ENCODE measurements at places on chromosomes 4 and X.

DNA sequence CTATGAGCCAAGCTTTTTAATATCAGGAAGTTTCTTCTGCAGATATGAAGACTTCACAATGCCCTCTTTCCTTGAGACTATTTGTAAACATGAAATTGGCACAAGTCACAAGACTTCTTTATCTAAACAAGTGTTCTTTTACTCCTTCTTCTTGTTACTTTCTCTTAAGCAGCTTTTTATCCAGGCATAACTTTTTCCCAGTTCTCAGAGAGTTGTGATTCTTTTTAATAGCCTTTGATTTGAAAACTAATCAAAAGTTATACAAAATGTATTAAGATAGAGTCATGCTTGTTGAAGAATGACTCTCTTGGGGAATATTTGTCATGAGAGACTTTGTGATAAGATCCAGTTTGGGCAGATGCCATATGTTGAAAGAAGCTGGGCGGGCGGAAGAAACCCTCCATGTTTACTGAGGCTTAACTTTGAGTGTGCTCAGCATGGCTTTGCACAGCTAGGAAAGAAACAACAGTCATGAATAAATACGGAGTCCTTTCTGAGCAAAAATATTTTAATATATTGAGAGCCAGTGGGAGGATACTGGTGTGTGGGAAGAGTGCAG is 39.3 kb downstream of the SYTL5 start:
- DNase-seq, result no peak

DNA sequence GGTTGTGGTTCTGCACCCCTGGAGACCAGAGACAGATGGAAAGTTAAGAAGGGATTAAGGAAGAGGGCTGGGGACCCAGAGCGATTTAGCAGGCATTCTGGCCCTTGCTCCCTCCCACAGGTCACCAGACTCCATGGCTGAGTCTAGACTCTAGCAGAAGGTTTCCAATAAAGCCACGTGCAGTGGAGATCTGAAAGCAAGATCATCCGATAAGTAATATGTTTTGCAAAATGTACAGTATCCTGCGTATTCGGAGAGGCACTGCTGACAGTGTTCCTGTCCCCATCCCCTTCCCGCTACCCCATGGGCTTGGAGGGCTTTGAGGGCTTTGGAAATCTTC is 531 bp upstream of the GPRIN3 start:
- no peak for DNase-seq

DNA sequence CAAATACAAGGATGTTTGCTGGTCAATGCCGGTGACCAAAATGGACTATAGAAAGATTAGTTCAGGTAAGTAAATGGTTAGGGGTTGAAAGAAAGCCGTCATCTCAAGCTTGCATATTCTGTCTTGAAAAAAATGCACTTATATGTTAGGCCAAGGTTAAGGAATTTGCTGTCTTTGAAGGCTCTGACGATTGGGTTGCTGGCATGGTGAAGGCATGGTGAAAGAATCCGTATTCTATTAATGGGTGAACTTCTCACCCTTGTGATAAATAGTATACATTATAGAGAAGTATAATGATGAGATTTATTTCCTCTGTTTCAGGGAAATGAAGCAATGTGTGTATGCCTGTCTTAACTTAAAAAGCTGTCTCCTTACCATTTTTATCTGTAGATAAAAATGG is 132.6 kb downstream of the ADGRL3 start:
- no peak for DNase-seq

DNA sequence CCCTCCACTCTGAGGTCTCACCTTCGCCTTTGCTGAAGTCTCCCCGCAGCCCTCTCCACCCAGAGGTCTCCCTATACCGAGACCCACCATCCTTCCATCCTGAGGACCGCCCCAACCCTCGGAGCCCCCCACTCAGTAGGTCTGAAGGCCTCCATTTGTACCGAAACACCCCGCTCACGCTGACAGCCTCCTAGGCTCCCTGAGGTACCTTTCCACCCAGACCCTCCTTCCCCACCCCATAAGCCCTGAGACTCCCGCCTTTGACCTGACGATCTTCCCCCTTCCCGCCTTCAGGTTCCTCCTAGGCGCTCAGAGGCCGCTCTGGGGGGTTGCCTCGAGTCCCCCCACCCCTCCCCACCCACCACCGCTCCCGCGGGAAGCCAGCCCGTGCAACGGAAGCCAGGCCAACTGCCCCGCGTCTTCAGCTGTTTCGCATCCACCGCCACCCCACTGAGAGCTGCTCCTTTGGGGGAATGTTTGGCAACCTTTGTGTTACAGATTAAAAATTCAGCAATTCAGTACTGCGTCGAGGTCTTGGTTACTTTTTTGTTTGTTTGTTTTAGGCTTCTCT is 5.0 kb downstream of the SOD3 start:
- no peak for DNase-seq

GRCh38 chr4:123825596-123826291 is 429.1 kb downstream of the SPRY1 start:
- DNase-seq, result no peak

GRCh38 chr4:17681281-17682221 is 67.1 kb downstream of the MED28 start:
- DNase-seq, result no peak

DNA sequence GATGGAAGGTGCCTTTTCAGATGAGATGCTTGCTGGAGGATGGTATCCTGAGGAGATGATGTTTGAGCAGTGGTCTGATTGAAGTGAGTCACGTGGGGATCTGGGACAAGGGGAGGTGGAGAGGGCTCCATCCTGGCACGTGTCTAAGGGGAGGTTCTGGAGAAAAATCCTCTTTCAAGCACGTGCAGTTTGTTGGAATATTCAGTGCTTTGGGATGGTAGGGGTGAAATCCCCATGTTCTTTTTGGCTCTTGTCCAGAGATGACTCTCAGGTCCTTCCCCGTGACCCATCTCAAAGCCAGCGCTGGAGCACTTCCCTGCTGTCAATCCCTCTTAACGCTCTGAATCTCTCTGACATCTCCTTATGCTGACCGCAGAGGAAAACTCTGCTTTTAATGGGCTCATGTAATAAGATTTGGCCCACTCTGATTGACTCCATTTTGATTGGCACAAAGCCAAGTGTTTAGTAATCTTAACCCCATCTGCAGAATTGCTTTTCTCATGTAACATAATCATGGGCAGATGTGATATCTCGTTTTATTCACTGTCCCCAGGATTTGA is 10.8 kb upstream of the KLKB1 start:
- no peak for DNase-seq

- peak; percentile 3 for DNase-seq
These were observed 95.8 kb downstream of the MGST2 start for GRCh38 chr4:139761461-139761860.

- no peak for DNase-seq
These were observed 106.0 kb downstream of the GPR143 start for GRCh38 chrX:9659571-9660195.

GRCh38 chr4:32196950-32197688 is 1477.0 kb downstream of the PCDH7 start:
- no peak for DNase-seq

DNA sequence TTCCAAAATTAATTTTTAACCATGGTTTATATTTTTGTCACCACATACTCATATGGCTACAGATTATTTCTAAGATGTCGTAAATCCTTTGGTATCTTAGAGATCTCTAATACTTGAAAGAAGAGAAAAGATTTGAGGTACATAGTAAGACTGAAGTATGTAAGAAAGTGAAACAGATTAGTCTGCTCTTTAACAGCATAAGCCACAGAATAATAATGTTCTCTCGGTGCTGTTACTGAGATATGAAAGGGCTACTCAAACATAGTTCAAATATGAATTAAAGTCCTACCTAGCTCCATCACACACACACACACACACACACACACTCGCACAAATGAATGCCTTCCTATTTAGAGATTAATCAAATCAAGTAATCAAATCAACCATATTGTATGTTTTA is 274.1 kb upstream of the PCDH18 start:
- no peak for DNase-seq

GRCh38 chr4:88242144-88242543 is 42.2 kb downstream of the PPM1K start:
- no peak for DNase-seq

GRCh38 chrX:101485212-101485949 is at the start of gene ARMCX4:
Gene ARMCX4 (plus strand): TSS chrX:101485456. CDS start chrX:101488590, 3,134 bp downstream.
- no peak for DNase-seq

- no peak for DNase-seq
These were observed 124.5 kb upstream of the PLAC1 start for GRCh38 chrX:134782796-134783195.

DNA sequence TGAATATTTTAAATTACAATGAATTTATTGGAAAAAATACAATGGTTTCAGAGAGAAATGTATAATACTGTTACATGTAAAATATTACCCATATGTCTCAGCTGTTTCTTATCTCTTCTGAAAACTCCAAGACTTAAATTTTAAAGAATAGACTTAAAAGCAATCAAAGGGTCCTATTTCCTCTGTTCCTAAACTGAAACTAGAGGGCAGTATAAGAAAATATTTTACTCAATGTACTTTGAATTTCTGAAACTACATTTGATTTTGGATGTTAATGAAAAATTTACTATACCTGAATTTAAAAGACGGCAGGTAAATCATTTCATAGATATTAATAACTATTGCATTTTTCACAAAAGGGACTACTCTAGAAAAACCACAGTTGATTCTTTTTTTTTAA is 200.2 kb downstream of the LRBA start:
- DNase-seq, result no peak

DNA sequence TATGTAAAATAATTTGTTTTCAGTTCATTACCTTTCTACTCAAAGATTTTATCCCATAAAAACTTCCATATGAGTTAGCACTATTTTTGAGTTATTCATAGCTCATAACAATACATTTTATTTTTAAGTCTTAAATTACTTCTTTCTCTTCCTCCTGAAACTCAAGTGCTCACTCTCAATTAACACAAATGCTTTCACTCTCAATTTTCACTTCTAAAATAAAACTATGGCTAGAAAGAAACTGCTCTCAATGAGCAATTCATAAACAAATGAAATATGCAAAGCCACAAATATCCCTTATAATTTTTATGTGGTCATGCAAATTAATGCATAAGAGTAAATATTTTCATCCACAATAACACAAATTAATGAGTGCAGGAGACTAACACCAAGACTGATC is 38.8 kb downstream of the MAML3 start:
- DNase-seq, result no peak

- DNase-seq, result no peak
These were observed 19.9 kb downstream of the DCHS2 start for GRCh38 chr4:154471526-154472331.

GRCh38 chr4:92305148-92305877 is 1.5 kb downstream of the GRID2 start:
- DNase-seq, result no peak

DNA sequence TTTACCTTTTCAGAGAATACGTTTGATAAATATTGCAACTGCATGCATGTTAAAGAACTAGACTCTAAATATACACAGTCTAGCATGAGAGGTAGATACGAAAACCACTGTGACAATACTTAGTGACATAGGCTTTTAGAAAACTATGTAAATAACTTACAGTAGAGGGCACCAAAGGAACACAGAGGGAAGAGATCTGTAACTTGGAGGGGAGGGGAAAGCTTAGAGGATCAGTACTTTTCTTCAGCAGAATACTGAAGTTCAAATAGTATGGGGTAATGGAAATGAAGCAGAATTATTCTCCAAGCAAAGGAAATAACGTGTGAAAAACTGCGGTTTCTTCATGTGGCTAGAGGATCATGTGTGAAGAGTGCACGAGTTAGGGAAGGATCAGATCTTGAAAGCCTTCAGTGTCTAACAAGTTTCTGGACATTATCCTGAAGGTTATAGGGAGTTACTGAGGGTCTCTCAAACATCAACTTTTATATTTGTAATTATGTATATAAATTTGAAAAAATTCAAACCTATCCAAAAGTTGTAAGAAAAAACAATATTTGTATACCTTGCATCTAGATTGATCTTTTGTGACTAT is 264.3 kb downstream of the NPFFR2 start:
- peak; percentile 17 for DNase-seq

GRCh38 chr4:144715230-144715629 is 69.3 kb downstream of the HHIP start:
- no peak for DNase-seq

DNA sequence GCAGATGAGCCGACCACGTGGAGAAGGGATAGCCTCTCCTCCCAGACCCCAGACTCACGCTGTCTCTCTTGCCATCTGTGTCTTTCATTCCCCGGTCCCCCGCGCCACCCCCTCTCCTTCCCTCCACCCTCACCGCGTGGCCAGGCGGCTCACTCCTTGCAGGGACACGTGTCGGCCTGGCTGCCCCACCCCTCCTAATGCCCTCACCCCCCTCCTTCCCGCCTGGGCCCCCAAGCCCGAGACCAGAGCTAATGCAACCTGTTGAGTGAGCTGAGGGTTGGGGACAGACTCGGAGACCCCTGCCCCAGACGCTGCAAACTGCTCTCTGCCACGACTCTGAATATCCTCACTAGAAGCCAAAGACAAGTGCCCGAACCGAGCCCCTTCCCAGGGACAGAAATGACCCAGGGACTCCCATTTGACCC is 1.8 kb downstream of the SLC38A5 start:
- DNase-seq, result peak; percentile 60

- peak; percentile 75 for DNase-seq
These were observed 2.7 kb upstream of the ACOT9 start for GRCh38 chrX:23745786-23746185.

DNA sequence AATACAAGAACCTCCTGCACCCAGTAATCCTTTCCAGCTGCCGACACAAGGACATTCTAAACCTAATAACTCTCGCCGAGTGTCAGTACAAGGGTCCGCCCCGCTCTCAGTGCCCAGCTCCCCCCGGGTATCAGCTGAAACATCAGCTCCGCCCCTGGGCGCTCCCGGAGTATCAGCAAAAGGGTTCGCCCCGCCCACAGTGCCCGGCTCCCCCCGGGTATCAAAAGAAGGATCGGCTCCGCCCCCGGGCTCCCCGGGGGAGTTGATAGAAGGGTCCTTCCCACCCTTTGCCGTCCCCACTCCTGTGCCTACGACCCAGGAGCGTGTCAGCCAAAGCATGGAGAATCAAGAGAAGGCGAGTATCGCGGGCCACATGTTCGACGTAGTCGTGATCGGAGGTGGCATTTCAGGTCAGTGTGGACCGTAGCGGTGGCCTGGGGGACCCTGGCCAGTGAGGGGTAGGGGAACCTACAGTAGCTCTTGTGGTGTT is at the start of gene MAOA:
Gene MAOA, plus strand, starts transcription at position 295 of the 490 bp plus-strand sequence. Its CDS starts 43 bp downstream, at position 338.
- DNase-seq, result peak; percentile 12

DNA sequence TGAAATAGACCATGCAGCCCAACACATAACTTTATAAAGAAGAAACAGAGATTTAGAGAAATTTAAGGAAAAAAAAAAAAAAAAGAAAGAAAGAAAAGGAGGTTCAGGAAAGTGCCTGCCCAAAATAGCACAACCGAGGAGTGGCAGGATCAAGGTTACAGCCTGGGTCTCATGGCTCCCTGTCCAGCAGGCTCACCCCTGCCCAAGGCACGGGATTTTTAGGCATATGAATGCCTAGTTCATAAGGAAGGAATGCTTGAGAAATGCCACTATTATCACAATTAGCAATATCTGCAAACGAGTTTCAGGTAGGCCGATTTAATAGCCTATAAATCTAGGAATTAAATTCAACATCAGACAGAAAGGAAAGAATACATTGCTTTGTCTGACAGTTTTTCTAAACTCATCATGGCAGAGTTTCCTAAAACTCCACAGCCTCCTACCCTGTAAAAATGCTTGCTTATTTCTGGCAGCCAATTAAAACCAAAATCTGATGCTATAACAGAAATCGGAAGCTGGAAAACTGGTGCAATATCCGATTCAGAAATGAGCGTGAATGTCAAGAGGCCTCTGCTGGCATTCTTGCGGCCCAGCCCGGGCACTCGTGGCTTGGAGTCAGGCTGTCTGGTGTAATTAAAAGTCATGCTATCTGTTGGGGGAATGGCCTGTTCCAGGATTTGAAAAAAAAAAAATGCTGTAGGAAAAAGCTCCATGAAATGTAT is 63.5 kb downstream of the GEMIN8 start:
- DNase-seq, result no peak

Data from T-helper 2 cell (primary cell).